ENCODE measurements at places on chromosomes 11 and 22. TPM values are rescaled to one million over a fixed set of nuclear protein-coding genes. Genes with fewer than 3 reads are reported as not detected.
A peak's percentile ranks its signal among the peaks of the same experiment; 100 is the strongest.

The MIAT gene
- total RNA-seq: 0.53 TPM

DNA sequence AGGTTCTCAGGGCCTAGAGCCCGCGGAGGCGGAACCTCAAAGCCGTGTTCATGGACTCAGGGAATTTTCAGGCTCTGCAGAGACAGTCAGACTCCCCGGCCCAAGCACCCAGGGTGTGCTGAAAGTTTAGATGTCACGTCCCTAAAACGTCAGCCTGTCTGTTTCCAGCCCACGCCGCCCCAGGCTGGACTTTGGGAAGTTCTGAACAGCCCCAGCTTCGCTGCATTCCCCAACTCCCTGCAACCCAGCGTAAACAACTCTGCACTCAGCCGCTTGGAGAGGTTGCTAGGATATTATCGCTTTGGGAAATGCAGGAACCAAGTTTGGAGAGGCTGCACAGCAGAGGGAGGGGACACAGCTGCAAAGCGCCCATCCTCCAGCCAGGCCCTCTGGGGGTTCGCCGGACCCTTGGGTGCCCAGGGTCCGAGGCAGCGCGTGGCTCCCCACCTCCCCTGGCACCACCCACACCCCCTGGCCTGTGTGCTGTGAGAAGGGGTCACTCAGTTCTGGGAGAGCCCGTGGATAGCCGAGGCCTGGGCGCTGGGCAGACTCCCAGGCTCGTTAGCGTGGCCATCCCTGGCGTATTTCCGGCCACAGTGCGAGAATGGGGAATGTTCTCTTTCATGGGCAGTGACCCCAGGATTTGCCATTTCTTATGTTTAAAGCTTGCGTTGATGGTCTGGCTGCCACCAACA lies 120.5 kb upstream of the FGF3 start:
- no peaks in the 10 kb centered on the region for H3K4me1 ChIP-seq
- no peaks in the 10 kb centered on the region for H3K36me3 ChIP-seq
- DNase-seq: peak; percentile 36
- no peak overlapping the region for H3K4me3 ChIP-seq
- peaks cover 2% of the 10 kb centered on the region for H3K27me3 ChIP-seq

DNA sequence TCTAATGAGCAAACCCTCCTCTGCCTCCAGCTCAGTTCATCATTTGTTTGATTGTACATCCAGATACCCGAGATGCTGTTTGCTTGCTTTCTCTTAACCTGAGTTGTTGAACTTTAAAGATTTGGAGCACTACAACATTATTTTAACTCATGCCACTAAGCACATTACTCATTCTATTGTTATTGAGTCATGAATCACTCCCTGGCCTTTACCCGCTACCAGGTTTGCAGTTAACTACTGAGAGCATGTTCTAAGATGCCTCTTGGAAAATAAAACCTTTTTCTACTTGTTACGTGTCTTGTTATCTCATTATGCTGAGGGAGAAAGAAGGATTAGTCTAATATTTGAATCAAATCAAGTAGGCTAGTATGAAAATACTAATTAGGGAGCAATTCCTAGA lies 720.6 kb upstream of the ANO5 start:
- no peaks in the 10 kb centered on the region for H3K27me3 ChIP-seq
- DNase-seq: no peak

- no peaks in the 10 kb centered on the region for H3K27me3 ChIP-seq
- H3K27ac ChIP-seq: no peak overlapping the region
- H3K4me1 ChIP-seq: no peaks in the 10 kb centered on the region
- no peak for DNase-seq
Observed at GRCh38 chr11:4465407-4465806, 16.3 kb downstream of the OR52K2 start.

DNA sequence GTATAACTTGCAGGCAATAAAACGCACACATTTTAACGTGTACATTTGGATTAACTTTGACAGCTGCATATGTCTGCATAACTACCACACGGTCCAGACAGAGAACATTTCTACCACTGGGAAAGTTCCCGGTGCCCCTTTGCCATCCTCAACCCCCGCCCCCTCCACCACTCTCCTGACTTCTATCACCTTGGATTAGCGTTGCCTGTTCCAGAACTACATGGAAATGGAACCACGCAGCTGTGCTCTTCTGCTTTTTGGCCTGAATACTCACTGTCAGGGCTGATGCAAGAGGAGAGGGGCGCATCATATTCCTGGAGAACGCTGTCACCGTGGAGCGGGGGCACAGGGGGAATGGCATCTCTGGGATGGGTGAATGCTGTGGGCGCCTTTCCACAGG lies 62.1 kb downstream of the LRP5 start:
- no peak for DNase-seq
- H3K36me3 ChIP-seq: peaks cover 7% of the 10 kb centered on the region
- no peak overlapping the region for H3K27ac ChIP-seq
- H3K4me1 ChIP-seq: peaks cover 30% of the 10 kb centered on the region
- no peaks in the 10 kb centered on the region for H3K27me3 ChIP-seq

DNA sequence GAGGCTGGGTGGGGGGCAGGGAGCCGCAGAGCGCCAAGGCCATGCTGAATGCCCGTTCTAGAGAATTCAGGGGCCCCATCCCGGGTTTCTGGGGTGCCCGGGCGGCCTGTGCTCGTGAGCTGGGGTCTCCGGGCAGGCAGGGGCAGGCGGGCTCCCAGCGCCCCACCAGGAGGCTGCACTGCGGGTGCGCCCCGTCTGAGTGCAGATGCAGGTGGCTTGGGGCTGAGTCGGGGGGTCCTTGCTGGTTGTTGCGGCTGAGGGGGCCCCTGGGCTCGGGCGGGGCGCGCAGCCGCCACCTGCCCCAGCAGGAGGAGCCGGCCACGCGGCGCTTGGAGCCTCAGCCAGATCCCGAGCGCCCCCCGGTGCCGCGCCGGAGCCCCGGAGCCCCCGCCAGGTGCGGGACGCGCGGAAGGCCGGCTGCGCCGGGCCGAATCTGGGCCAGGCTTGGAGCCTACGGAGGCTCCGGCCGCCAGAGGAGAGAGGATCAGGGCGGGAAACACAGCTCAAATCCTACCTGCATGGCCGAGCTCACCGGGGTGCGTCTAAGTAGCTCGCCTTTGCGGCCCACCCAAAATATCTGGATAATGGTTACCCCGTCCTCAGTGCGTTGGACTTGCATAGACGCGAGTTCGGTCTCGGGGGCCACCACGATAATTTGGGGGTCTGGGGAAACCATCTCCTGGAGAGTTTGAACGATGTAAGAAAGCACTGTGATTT lies 590 bp upstream of the IGF2 start:
- H3K4me1 ChIP-seq: peaks cover 3% of the 10 kb centered on the region
- no peak overlapping the region for H3K4me3 ChIP-seq
- no peaks in the 10 kb centered on the region for H3K36me3 ChIP-seq
- peaks cover 33% of the 10 kb centered on the region for H3K27me3 ChIP-seq
- no peak overlapping the region for H3K27ac ChIP-seq
- DNase-seq: no peak

- H3K27me3 ChIP-seq: peaks cover 46% of the 10 kb centered on the region
- no peaks in the 10 kb centered on the region for H3K36me3 ChIP-seq
- no peak overlapping the region for H3K4me3 ChIP-seq
- H3K27ac ChIP-seq: no peak overlapping the region
- DNase-seq: no peak
Observed at GRCh38 chr11:130426837-130427341, 1.5 kb downstream of the ADAMTS8 start.

- no peaks in the 10 kb centered on the region for H3K36me3 ChIP-seq
- no peak overlapping the region for H3K4me3 ChIP-seq
- no peak overlapping the region for H3K27ac ChIP-seq
- no peak for DNase-seq
Observed at GRCh38 chr11:19789835-19790710, 77.4 kb downstream of the NAV2 start.

- H3K36me3 ChIP-seq: no peaks in the 10 kb centered on the region
- no peak for DNase-seq
- no peaks in the 10 kb centered on the region for H3K27me3 ChIP-seq
- H3K4me3 ChIP-seq: no peak overlapping the region
- peak overlapping the region; percentile 95 for H3K27ac ChIP-seq
Observed at GRCh38 chr11:47904808-47905207, 56.7 kb upstream of the NUP160 start.

DNA sequence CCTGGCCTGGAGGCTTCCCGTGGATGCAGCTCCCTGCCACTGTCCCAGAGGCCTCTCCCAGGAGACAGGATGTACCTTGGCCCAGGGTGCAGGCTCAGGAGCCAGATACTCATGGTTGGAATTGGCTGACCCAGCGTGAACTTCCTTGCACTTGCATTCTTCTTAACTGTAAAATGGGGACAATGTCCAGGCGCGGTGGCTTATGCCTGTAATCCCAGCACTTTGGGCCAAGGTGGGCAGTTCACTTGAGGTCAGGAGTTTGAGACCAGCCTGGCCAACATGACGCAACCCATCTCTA lies 20.1 kb upstream of the ST3GAL4 start:
- DNase-seq: no peak
- peaks cover 37% of the 10 kb centered on the region for H3K4me1 ChIP-seq
- H3K36me3 ChIP-seq: no peaks in the 10 kb centered on the region
- no peaks in the 10 kb centered on the region for H3K27me3 ChIP-seq

The GATD1 gene
- 83.1 TPM for total RNA-seq

The PDE3B gene
- 1.9 TPM for total RNA-seq

- H3K27me3 ChIP-seq: no peaks in the 10 kb centered on the region
- no peaks in the 10 kb centered on the region for H3K4me1 ChIP-seq
- H3K4me3 ChIP-seq: no peak overlapping the region
- no peak overlapping the region for H3K27ac ChIP-seq
Observed at GRCh38 chr11:71307811-71308645, 55.7 kb upstream of the SHANK2 start.

The FAU gene
- total RNA-seq: 746 TPM

- H3K4me3 ChIP-seq: no peak overlapping the region
- peaks cover 19% of the 10 kb centered on the region for H3K27me3 ChIP-seq
- H3K36me3 ChIP-seq: no peaks in the 10 kb centered on the region
Observed at GRCh38 chr11:35588627-35589026, 29.6 kb upstream of the FJX1 start.
